Lung microvascular endothelial cell (primary cell): ENCODE measurements at places on chromosomes 7 and 10. TPM values are rescaled to one million over a fixed set of nuclear protein-coding genes. Genes with fewer than 3 reads are reported as not detected.

Gene PLA2G12B
- 0.22 TPM in 1 of 2 replicates, not detected in the other for total RNA-seq

Gene EZH2
- 4.8 and 8.3 TPM in 2 replicates for total RNA-seq

Gene BLNK
- total RNA-seq: not detected in 2 replicates

Gene EVX1
- total RNA-seq: not detected in 2 replicates

Gene CPVL
- total RNA-seq: 0.22 and 0.40 TPM in 2 replicates

Gene ZNF862
- total RNA-seq: 5.4 and 6.1 TPM in 2 replicates

Gene CFAP70
- under 0.01 and 0.20 TPM in 2 replicates for total RNA-seq

Gene NKX2-3
- total RNA-seq: not detected in 2 replicates
